Retina (tissue), 1 donor: ENCODE measurements at places on chromosomes 5 and 9.

GRCh38 chr9:130143279-130143893 lies 28.8 kb upstream of the NCS1 start:
- peak; percentile 56 for DNase-seq

DNA sequence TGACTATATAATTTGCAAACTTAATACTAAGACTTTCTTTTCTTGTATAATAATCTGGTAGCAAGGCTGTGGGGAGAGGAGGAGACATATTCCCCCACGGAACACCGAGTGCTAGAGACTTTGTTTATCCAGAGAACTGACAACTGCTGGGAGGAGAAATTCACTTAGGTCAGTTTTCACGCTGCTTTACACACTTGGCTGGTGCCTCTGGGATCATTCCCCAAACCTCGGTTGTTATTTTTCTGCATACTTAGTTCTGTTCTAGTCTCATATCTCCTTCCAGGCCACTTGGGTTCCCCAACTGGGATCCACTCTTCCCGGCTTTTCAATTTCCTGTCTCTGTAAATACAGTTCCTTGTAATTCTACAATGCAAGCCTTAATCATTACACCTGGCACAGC lies 238.2 kb upstream of the ADAMTS16 start:
- no peak for DNase-seq

DNA sequence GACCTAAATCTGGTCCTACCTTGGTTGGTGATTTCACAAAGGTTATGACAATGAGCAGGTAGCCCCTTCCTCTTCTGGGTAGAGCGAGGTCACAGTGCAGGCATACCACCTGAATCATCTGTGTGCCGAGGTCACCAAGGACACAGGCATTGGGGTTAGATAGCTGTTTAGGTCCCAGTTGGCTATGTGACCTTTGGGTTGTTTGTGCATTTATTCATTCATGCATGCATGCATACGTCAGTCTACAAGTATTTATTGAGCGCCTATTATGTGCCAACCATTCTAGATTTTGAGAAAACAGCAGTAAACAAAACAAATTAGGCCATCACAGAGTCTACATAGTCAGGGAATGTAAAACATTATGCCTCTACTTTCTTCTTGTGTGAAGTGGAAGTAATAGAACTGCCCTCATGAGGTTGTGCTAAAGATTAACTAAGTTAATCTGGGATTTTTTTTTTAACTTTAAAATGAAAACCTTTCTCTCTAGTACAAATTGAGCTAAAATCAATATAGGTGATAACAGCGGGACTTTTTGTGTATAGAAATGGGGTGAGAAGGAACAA lies 104.7 kb upstream of the SLC12A2 start:
- no peak for DNase-seq

DNA sequence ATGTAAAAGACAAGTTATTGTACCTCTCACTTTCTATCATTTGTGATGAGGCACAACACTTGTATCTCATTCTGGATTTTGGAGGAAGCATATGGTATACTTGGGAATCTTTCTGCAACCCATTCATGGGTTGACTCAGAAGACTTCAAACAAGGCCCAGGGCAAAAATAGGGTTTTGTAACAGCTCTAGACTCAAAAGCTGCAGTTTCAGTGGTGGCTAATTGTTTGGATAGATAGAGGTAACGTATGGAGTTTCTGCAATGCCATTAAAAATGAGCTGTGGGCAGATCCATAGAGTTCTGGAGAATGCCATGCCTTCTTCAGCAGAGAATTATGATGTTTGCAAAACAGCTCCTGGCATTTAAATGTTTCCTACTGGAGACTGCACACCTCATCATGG lies 279.6 kb upstream of the VLDLR start:
- no peak for DNase-seq

- DNase-seq, result no peak
These were observed 137.3 kb downstream of the KIAA0825 start for GRCh38 chr5:94481059-94481458.

DNA sequence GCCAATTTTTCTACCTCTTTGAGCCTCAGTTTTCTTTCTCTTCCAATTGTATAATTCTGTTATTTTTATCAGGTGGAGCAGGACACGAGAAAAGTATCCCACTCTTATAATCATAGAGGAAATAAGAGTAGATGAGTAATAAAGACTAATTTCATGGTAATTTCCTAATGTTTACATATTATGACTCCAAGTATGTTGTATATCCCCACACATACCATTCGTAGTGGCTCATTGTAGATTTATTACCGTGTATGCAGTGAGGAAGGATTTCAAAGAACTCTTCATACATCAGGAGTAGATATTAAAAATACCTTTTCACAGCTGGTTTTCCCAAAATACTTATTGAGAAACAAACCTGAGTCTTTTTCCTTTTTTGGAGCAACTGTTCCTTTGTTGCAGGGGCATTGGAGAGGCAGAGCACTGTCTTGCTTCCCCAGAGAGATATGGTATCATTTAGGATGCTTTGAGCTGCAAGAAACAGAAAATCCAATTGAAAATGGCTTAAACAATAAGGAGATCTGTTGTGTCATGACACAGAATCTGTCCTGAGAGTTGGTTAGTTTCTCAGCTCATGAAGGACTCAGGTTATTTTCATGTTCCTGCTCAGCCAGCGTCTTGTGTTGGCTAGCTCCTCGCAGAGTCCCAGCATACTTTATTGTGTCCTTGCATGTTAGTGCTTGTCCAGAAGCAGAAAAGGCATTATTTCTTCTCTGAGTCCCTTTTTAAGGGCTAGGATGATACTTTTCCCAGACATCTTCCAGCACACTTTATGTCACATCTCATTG lies 291.2 kb downstream of the ARHGAP26 start:
- DNase-seq, result no peak

DNA sequence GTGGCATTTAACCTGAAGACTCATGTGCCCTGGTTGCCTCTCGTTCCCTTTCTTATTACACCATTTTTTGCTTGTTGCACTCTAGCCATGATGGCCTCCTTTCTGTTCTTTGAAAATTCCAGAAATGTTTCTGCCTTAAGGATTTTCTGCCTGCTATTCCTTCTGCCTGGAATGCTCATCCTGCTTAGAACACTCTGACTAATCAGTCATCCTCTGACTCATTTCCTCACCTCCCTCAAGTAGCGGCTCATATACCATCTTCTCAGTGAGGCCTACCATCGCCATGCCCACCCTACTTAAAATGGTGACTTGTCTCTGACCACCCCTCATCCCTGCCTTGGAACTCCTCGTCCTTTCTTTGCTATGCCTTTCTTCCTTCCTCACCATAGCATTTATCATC lies 68.8 kb downstream of the KIF4B start:
- DNase-seq, result no peak

DNA sequence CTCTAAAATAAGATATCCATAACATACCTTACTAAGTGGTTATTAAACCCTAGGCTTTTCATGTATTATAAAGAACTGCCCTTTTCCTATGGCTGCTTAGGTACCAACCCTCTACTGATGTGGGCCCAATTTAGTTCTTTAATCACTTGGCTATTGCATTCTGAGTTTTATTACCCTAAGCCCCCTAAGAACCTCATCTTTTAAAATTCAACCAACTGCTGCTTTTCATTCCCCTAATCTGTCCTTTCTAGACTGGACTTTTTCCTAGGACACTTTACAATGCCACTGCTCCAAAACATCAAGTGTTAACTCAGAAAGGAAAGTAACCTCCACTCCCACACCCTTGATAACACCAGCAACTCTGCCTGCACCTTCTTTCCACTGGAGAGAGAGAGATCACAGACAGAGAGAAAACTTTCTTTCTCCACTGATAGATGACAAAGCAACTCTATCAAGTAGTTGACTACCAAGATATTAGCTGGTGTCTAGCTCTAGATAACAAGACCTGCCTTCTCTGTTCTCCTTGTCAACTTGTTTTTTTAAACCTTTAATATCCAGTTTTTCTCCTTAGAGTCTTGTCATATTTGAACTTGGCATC lies 27.3 kb downstream of the ELL2 start:
- no peak for DNase-seq

- no peak for DNase-seq
These were observed 202.7 kb upstream of the CDKN2B start for GRCh38 chr9:22211588-22212360.

GRCh38 chr5:76457674-76458485 lies 54.8 kb downstream of the IQGAP2 start:
- DNase-seq, result no peak

DNA sequence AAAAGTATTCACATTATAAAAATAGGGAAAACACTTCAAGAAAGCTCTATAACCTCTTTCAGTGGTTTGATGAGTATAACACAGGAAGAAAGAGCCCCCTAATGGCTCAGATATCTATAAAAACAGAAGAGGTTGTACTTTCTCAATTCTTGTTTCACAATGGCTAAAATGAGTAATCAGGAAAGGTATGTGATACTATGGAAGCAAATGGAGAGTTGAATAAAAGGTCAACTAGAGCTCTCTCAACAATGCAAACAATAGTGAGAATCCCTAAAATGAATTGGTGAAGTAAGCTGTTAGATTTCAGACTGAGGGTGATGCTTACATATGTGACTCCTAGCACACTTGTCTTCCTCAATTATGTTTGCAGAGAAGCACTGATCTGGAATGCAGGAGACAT lies 584.6 kb upstream of the CDH18 start:
- peak; percentile 14 for DNase-seq

GRCh38 chr5:54820346-54821134 lies 164.9 kb downstream of the ESM1 start:
- DNase-seq, result no peak

GRCh38 chr5:52909192-52909591 lies 80.0 kb upstream of the ITGA2 start:
- no peak for DNase-seq

GRCh38 chr5:88145611-88146467 lies 122.8 kb downstream of the TMEM161B start:
- DNase-seq, result peak; percentile 67

DNA sequence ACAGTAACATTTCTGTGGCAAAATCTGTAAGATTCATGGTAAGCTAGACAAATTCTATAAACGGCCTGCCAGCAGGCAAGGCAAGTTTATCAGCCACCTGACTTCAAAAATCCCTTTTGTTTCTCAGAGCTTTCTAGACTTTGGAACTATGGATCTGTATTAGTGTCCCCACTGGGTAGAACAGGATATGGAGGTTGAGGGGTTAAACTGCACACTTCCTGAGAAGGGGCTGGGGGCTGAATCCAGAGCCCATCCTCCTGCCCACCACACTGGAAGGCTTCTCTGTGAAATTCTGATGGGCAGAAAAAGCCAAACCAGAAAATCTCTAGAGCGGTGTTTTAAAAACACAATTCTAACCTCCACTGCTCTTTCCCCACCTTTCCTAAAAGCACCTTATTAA lies 128.7 kb downstream of the ENTREP1 start:
- DNase-seq, result no peak

DNA sequence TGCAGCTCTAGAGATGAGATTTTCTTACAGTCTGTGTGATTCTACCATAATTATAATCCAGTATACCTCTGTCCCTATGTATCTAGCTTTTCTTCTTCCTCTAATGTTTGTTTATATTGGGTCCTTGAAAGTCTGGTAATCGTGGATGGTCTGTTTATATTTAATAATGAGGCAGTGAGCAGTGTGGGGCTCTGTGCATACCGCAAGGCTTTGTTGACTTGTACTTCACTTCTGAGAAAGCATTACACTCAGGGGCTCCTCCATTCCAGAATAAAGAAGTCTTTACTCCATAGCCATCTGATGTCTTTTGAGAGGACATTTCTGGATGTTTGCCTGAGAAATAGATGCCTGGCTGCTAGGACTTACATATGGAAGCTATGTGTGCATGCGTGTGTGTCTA lies 4.5 kb upstream of the MPDZ start:
- DNase-seq, result no peak

DNA sequence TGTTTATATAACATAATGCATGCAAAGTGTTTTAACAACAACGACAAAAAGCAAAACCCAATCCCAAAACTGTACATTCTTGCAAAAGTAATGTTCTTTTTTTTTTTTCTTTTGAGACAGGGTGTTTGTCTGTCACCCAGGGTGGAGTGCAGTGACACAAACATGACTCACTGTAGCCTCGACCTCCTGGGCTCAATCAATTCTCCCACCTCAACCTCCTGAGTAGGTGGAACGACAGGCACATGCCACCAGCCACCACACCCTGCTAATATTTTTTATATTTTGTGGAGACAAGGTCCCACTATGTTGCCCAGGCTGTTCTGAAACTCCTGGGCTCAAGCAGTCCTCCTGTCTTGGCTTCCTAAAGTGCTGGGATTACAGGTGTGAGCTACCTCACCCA lies 13.6 kb upstream of the HAVCR1 start:
- no peak for DNase-seq

DNA sequence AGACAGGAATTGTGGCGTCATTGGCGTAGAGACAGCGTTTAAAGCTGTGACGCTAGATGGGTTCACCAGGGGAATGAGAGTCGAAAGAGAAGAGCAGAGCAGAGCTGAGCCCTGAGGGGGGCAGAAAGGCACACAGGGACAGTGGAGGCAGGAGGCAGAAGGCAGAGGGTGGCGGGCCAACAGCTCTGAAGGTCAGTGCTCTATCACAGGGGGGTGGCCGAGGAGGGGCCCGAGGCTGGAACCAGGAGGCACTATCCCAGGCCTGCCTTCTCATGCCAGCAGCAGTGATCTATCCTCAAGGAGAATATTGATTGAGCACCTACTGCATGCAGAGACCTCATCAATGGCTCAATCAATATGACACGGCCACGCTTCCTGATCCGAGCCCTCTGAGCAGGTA lies 132.4 kb downstream of the KCNIP1 start:
- no peak for DNase-seq

DNA sequence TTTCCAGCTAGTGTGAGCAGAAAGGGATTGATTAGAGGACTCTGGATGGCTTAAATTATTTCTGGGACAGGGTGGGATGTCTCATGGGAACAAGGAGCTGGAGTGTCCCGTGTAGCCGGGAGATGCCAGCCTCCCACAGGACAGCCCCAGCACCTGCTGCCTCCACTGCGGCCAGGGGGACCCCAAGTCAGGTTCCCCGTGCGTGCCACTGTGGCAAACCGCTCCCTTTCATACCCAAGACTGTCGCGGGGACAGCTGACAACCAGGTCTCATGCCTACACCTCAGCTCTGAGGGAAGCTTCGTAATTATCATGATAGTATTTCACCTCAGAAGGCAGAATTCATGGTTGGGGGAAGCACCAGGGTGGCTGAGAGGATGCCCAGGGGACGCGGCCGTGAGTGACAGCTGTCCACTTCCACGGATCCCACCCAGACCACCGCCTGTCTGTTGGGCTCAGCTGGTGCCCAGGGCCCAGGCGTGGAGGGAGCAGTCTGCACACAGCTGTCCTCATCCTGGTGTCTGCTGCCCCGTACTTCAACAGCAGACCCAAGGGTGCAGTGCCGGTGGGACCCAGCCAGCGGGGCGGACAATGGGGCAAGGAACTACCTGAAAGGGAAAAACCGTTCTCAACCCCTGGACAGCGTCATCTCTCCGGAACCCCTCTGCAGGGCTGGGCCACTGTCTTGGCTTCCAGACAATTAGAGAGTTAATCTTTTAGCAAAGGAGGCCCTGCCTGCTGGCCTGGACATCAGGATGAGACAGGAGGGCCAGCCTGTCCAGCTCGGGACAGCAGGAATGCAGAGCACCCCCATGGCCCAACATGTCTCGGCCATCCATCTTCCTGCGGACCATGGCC lies 166.9 kb downstream of the OLFM1 start:
- peak; percentile 25 for DNase-seq
